Kidney glomerular epithelial cell (primary cell): ENCODE measurements at places on chromosomes 6 and 20.

DNA sequence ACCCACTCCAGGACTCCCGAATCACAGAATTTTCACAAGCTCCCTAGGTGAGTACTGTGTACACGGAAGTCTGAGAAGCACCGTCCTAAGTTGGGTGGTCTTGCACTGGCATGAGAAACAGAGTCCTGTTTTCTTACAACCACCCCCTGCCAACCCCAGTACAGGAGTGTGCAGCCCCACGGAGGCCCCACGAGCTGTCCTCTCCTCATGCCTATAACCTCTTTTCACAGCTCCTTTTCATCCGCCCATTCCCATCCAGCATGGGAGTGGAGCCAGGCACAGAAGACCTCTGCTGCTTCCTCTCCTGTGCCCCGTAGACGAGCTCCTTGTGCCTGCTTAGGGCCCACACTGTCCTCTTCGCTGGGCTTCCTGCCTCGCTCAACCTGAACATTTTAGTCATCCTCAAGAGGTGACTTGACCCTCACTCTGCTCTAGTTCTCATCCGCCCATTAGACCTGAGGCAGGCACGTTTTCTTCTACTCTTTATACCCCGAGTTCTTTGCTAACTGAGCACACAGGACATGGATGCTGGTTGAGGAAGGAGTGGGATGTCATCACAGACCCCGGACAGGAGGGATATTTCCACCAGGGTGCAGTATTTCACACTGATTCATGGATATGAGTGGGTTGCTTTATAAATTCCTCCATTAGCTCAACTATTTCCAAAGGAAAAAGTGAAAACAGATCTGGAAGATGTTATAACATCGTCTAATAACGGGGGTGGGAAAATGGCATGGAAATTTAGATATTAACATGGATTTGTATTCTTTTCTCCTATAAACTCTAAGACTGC lies 160.5 kb downstream of the TTLL2 start:
- peak; percentile 2 for DNase-seq

GRCh38 chr20:58179432-58180099 lies 48.9 kb downstream of the ANKRD60 start:
- peak; percentile 1 for DNase-seq

DNA sequence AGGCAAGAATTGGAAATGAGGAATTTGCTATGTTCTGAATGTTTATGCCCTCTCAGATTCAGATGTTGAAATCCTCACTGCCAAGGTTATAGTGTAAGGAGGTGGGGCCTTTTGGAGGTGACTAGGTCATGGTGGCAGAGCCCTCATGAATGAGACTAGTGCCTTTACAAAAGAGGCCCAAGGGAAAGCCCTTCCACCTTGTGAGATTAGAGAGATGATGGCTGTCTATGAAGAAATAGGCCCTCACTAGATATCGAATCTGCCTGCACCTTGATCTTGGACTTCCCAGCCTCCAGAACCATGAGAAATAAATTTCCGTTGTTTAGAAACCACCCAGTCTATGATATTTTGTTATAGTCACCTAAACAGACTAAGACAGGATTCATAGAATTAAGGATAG lies 10.4 kb downstream of the ASIP start:
- DNase-seq = no peak

DNA sequence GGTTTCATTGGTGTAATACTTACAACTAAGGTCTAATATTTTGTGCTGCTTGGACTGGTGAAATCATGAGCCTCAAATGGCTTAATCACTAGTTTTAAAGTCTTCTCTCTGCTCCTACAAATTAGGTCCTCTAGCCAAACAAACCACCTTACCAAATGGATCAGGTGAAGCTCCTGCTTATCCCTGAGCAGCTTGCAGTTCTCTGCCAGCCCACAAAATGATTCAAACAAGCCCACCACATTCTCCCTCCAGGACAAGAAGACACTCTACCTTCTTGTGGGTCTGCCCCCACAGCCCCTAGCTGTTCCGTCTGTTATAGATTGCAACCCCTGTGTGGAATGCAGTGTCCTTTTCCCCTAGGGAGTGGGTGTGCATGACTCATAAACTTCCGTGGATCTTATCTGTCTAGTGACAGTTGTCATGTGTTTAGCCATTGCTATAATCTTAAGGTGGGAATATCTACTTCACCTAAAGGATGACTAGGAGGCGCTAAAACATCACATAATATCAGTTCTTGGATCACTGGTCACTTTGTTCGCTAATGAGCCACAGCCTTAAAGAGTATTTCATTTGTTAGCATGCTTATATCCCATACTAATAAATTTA lies 940.5 kb upstream of the MANEA start:
- no peak for DNase-seq

GRCh38 chr20:4435225-4435624 lies 286.5 kb upstream of the PRND start:
- no peak for DNase-seq

DNA sequence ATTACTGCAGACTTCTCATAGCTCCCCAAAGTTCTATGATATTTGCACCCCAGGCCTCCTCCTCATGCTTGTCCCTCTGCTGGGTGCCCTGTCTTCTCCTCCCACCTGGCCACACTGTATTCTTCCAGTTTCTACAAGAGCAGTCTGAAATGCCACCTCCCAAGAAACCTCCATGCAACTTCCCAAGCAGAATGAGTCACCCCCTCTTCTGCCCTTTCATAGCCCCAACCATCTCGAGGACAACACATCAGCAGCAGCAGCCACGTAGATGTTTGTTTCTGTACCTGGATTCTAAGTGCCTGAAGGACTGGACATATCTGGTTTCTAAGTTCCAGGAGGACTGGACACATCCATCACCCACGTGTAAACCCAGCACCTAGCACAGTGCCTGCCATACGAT lies 6.6 kb upstream of the ULBP2 start:
- DNase-seq = no peak

DNA sequence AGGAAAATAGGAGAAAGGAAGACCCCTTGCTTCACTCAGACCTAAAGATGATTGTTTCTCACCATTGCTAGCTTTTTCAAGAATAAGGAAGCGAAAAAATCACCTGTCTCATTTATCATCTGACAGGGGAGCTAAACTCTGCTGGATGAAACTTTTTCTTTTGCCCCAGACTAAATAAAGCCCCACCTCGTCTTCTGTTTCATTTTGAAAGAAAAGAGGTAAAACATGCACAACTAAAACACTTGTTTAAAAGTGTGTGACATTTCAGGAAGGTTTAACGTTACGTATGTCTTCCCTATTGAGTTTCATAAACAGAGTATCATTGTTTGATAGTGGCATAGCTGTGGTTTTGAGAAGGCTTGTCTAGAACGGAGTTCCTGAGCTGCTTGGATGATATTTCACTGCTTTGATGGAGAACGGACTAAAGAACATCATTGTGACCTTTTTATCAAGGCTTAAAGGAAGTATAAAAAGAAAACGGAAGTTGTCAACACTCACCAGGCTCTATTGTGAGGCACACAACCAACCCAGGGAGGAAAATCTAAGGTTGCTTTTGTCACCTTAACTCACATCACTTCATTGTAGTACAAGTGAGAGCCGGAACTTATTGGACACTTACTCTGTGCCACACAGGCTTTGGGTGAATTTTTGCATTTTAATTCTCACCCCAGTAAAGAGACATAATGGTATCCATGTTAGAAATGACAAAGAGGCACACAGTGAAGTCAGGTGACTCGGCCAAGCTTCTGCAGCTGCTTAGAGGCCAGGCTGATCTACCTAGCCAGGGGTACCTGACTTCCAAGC lies 29.5 kb downstream of the TSHZ2 start:
- DNase-seq = no peak

GRCh38 chr6:169495601-169496000 lies 206.2 kb downstream of the WDR27 start:
- no peak for DNase-seq

- no peak for DNase-seq
These were observed 23.8 kb downstream of the RBM38 start for GRCh38 chr20:57414867-57415592.

DNA sequence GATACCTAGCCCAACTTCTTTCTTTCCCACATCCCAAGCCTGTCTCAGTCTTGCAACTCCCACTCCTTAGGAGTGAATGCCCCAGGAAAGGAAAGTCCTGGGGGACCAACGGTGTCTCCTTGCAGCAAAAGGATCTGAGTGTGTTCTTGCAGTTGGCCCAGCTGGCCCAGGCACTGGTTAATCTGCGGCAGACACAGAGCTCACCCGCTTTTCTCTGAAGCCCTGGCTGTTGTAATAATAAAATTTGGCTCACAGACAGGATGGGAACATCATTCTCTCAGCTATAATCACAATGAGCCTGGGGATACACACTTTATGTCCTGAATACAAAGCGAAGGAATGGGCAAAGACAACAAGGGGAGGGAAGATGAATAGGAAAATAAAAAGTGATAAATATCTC lies 287.0 kb upstream of the PRND start:
- no peak for DNase-seq

GRCh38 chr20:23656372-23656771 lies 18.6 kb upstream of the CST3 start:
- no peak for DNase-seq

GRCh38 chr6:36104836-36105235 lies 25.5 kb upstream of the MAPK13 start:
- DNase-seq = no peak

- no peak for DNase-seq
These were observed 56.3 kb upstream of the AFDN start for GRCh38 chr6:167770291-167770955.

GRCh38 chr20:13336308-13337089 lies 115.4 kb downstream of the ISM1 start:
- peak; percentile 98 for DNase-seq

DNA sequence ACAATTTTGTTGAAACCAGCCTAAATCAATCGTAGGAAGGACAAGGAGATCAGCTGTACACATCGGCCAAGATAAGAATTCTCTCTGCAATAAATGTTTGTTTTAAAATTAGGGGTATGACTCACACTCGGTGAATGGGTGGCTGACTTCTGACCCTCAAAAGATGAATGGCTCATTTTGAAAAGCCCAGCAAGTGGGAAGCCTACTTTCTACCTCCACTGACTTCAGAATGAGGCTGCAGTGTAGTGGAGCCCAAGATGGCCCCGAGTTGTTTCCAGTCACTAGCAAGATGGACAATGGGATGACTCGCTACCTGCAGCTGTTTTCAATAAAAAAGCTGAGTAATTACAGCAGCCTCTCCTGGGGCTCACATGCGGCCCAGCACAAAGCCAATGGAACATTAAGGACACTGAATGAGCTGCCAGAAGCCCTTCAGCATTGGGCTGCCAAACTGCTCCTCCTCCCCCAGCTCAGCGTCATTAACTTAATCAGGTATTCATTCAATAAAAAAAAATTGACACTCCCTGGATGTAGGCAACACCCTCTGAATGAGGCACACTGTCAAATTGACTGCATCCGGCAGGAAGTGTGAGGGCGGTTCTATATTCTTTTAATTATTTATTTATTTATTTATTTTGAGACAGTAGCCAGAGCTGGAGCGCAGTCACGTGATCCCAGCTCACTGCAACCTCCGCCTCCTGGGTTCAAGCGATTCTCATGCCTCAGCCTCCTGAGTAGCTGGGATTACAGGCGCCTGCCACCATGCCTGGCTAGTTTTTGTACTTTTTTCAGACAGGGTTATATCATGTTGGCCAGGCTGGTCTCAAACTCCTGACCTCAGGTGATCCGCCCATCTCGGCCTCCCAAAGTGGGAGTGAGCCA lies 107.3 kb downstream of the GMPR start:
- DNase-seq = peak; percentile 71

- DNase-seq = no peak
These were observed 17.0 kb downstream of the UQCC2 start for GRCh38 chr6:33694401-33694931.

GRCh38 chr20:56187534-56188165 lies 60.9 kb upstream of the MC3R start:
- no peak for DNase-seq

GRCh38 chr6:169172456-169172855 lies 81.2 kb downstream of the THBS2 start:
- DNase-seq = peak; percentile 33

GRCh38 chr20:58131551-58132142 lies 96.8 kb downstream of the ANKRD60 start:
- no peak for DNase-seq

GRCh38 chr6:158121335-158121734 lies 46.7 kb downstream of the SERAC1 start:
- no peak for DNase-seq

DNA sequence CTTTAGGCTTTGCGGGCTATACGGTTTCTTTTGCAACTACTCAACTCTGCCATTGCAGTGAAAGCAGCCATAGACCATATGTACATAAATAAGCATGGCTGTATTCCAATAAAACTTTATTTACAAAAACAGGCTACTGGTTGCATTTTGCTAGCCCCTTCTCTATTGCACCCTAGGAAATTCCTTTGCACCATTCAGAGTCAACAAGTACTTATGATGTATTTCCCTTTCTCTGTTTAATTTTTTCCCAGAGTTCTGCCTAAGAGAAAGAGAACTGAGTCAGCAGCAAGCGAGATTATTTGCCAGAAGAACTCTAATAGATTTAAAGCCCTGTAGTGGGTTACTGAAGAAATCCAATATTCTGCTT lies 33.8 kb downstream of the ADGRF1 start:
- DNase-seq = no peak

- DNase-seq = no peak
These were observed 165.0 kb downstream of the PDE7B start for GRCh38 chr6:136016228-136017225.

DNA sequence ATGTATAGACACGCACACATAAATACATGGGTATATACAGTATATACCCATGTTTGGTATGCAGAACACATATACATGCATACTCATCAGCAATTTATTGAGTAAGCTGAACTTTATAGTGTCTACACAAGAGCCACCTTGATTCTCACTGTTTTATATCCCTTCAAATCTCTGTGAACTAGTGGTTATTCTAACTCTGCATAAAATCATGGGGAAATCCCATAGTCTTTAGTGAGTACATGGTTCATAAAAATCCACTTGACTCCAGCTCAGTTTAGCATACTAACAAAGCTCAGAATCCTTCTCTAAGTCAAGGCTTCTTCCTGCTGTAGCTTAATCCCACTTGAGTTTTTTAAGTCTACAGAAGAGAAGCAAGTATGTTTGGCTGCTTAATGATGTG lies 104.1 kb downstream of the THEMIS start:
- no peak for DNase-seq

- no peak for DNase-seq
These were observed 457.8 kb downstream of the QKI start for GRCh38 chr6:163872335-163872734.

DNA sequence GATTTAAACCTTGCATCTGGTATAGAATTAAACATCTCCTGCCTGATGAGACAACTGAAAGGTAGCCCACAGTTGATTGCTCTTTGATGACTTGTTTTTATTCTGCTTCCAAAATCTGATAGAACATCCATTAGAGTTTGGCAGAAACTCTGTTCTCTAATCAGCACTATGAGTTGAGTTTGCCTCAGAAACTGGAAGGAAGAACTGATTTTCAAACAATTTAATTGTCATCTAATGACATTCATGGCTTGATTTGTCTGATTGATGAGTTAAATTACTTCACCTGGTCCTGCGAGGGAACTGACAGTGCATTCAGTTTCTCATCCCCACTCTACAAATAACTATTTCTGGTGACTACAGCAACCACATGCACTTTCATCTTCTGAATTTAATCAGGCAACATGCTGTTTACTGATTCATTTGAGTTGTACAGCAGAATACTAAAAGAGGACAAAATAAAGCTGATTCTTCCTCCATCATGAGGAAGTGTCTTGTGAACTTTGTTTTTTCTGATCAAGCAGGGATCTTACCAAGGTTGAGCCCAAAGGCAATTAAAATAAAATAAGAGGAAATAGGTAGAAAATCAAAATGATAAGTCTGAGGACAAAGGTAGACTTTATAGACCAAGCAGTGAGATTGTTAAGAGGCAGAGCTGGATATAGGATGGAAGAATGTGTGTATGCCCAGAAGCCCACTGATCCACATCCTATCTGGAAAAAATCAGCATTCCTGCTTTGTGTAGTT lies 15.7 kb upstream of the MRAP2 start:
- no peak for DNase-seq
